Stimulated activated CD8-positive, alpha-beta memory T cell treated with anti-CD3 and anti-CD28 coated beads, Interleukin-15, amount 100 ng/mL, for 1 hour (primary cell): ENCODE measurements at places on chromosomes 2 and 18.

DNA sequence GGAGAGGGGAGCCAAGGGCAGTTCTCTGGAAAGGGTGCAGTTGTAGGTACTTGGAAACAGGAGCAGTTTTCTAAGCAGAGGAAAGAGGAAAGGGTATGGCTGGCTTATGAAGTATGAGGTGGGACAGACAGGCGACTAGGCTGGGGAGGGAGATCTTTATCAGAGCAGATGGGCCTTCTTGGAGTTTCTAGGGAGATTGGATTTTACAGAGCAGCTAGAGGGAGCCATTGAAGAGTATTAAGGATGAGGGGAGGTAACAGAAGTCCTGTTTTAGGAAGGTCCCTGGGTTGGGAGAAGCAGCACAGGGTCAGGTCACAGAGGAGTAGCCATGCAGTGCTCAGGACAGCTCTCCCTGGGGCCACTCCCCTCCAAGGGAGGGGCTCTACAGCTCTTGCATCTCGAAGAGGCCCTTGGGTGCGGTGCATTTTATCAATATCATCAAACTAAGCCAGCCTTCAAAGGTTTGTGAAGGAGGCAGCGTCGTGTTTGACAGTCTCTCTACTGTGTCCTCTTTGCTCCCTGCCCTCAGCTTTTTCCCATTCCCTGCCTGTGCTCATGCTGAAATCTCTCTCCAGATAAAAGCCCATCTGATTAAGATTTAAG, 154.3 kb downstream of the SETBP1 start:
- no peak for DNase-seq

GRCh38 chr18:26993568-26993967, 128.1 kb upstream of the AQP4 start:
- DNase-seq = no peak

DNA sequence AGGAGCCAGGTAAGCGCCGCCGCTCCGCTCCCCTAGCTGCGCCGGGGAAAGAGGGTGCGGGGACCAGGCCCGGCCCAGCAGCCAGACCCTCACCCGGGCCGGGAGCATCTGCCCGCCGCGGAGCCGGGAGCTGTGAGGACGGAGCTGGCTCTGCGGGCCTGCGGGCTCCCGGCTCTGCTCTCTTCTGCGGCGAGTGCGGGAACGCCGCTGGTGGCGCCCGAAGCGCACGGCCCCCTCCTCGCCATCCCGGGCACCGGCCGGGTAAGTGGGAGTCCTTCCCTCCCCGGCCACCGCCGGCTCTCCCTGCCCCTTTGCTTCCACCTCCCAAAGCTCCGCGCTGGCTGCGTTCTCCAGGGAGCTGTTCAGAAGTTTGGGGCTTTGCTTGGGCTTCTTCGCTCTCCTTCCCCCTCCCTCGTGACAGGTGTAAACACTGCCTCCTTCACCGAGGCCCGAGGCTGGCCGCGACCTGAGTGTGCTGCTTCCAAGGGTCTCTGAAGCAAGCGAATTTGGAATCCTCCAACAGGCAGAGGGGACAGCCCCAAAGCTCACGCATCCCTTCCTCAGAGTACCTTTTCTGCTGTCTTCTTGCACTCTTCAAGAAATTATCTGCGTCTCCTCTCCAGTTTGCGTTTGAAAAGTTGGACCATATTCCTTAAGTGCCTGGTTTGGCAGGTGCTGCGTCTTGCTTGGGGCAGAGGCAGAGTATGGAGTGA, 632 bp downstream of the AFTPH start:
- DNase-seq = no peak

DNA sequence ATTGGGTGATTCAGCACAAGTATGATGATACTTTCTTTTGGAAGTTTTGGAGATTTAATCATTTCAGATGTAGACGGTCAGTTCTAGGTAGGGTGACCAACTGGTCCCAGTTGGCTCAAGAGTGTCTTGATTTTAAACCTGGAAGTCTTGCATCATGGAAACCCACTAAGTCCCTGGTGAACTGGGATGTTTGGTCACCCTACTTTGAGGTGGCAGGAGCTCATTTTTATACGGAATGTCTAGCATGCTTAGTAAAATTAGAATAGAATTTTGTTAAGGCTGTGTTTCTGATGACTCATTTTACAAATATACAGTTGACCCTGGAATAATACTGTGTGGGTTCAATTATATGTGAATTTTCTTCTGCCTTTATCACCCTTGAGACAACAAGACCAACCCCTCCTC, 61.5 kb upstream of the DOCK10 start:
- no peak for DNase-seq

DNA sequence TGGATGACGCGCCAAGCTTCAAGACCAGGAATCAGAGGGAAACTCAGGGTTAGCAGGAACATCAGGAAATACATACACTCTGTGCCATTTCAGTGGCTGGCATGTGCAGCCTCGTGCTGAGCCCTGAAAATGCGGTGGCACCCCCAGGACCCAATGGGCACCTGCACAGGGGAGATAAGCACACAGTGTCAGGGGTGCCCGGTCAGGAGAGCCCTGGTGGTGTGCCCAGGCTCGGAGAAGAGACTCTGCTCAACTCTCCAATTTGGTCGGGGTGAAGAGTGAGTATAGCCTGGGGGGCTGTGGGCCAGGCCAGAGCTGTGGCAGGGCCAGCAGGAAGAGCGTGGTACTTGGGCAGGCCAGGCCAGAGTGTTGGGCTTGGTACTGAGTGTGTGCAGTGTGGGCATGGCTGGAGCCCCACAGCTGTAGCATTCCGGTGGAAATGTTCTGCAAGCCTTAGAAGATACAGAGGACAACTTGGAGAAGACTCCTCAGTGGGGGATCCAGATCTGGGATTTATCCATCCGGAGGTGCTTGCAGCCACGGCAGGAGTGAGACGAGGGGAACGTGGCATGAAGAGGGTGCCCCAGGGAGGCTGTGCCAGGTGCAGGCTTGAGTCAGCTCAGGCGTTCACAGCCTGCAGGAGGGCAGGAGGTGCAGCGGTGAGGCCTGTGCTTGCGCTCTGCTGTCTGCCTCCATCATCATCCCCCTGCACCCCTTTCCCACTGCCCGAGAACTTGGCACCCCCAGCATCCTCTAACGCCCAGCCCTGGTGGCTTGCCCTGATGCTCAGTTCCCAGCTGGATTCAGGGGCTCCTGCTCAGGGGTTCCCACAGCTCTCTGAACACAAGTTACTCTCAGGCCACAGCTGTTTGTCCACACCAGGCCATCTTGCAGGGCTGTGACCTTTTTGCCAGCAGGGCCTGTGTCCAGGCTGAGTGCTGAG, 451.7 kb upstream of the HS6ST1 start:
- DNase-seq = no peak

DNA sequence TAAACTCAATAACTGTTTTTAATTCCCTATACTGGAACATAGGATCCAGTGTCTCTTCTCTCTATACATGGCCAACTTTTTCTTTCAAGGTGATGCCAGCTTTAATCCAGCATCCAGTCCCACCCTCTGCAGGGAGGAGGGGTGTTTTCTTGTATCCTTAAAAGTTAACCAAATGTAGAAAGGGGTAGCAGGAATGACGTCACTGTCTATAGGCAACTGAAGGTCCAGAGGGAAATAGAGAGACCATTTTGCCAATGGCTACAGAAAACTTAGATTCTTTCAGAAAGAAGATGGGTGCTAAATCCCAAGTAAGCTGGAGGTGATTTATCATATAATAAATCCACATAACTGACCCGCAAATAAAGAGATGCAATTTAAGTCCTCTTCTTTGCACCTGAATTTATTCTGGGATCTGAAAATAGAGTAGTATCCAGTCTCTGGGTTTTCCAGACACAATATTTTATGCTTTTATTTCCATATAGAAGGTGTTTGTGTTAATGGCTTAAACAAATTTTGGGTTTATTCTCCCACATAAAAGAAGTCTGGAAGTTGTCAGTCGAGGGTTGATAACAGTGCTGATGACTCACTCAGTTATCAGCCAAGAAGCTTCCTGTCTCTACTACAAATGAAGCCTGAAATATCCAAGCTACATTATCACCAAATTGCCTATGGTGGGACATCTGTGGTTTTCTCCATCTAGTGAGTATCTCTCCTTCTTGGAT, 5.7 kb upstream of the DNER start:
- no peak for DNase-seq

- DNase-seq = no peak
These were observed 31.7 kb upstream of the DYNC1I2 start for GRCh38 chr2:171655586-171655985.

DNA sequence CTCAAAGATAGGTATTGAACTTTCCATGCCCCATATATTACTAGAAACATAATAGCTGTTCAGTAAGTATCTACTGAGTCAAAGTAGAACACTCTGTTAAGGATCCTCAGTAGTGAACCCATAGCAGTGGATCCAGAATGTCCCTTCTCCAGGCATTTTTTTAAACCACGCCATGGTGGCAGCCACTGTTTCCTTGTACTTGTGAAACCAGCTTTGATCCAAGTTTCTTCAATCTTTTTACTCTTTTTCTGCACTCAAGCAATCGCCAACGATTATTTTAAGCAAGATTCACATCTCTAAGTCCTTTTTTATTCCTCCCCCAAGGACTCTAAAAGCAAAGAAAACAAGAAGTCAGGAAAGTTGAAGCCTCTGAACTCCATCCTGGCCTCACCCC, 291.2 kb upstream of the SLC14A2 start:
- no peak for DNase-seq

GRCh38 chr2:96804986-96805385, 11.1 kb upstream of the CNNM3 start:
- DNase-seq = no peak

- no peak for DNase-seq
These were observed 23.4 kb upstream of the REEP1 start for GRCh38 chr2:86360776-86361175.
